ENCODE measurements at places on chromosomes 5 and 9.

DNA sequence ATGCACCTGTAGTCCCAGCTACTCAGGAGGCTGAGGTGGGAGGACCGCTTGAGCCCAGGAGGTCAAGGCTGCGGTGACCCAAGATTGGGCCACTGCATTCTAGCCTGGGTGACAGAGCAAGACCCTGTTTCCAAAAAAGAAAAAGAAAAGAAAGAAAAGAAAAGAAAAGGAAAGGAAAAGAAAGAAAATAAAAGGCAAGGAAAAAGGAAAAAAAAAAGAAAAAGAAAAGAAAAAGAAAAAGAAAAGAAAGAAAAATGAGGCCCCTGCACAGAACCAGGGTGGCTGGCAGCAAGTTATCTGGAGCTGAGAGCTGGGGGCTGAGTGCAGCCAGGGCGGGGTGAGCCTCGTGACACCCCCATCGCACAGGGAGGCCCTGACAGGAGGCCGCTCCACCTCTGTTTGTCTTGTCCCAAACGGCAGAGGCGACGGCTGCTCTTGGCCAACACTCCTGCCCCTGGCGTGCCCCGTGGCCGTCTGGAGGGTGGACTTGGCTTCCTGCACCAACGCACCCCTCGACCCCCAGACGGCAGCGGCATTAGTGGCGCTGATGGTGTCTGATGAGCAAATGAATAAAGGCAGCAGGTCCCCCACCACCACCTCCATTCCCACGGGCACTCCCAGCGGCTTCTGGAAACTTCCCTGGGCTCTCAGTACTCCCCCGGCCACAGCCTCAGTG is 16.7 kb downstream of the EXD3 start:
- no peak for DNase-seq

GRCh38 chr5:120304663-120305062 is 159.4 kb upstream of the PRR16 start:
- no peak for DNase-seq

DNA sequence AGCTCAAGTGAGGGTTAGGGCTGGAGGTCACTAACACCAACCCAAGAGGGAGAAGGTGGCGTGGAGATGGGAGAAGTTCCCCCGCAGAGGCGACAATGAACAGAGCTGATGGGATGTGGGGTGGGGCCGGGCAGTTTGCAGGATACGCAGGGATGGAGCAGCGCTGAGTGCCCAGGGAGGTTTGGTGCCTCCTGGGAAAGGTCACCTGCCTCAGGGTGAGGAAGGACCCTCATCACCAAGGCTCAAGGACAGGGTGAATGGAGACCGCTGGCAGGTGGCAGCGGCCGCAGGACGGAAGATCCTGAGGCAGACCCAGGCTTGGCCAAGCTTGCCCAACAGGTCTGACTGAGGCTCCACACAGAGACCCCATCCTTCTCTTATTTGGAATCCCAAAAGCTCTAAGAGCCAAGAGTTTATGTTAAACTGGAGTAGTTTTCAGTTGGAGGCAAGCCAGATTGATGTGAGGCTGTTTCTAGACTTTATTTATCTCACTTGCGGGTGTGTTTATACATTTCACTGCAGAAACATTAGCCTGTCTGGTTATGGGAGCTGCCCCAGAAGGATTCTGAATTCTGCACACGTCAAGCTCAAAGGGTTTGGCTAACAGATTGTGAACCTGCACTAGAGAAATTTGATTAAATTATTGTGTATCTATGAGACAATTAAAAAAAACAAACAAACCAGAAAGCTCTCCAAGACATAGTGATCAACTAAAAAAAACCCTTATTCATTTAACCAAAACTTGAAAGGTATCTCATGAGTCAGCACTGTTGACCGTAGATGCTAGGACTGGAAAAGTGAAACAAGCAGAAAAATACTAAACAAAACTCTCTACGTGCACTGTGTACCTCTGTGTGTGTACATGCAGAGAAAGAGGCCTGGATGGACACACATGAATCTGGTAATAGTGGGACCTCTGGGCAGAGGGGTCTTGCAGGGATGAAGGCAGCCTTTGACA is 146.2 kb upstream of the PHYKPL start:
- peak; percentile 53 for DNase-seq

DNA sequence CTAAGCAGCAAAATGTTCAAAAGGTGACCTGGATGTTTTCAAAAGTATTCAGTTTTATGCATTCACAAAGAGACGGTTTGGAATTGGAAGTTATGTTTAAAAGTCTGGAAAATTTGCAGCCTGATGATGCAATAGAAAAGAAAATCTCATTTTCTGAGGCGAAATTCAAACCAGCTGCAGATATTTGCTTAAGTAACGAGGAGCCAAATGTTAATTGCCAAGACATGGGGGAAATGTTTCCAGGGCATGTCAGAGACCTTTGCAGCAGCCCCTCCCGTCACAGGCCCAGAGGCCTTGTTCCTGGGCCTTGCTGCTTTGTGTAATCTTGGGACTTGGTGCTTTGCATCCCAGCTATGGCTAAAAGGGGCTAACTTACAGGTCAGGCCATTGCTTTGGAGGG is 228.2 kb downstream of the MAN2A1 start:
- DNase-seq = no peak

GRCh38 chr5:112784726-112785125 is 47.0 kb downstream of the APC start:
- no peak for DNase-seq

DNA sequence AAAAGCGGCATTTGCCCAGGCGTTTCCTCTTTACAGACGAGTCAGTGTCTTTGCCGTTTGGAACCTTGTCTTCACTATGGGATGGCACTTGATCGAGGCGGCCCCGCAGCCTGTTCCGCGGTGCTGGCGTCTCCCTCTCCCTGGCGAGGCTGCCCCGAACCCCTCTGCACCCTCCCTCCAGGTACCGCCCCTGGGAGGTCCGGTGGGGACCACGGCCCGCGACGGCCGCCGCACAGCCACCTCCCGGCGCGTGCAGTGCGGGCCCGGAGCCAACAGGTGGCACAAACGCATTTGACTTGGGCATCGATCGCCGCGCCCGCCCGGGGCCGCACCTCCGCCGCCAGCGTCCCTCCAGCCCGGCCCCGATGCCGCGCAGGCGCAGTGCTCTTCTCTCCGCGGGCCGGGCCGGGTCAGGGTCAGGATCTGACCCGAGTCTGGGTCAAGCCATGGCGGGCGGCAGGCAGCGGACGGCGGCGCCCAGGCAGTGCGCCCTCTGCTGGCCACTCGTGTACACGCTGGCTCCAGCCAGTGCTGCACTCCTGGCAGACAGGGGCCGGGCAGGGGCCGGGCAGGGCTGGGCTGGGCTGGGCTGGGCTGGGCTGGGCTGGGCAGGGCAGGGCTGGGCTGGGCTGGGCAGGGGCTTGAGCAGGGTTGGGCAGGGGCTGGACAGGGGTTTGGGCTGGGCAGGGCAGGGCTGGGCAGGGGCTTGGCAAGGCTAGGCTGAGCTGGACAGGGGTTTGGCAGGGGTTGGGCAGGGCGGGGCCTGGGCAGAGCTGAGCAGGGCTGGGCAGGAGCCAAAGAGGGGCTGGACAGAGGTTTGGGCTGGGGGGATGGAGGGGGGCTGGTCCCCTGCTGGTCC is 155.8 kb upstream of the IRX4 start:
- peak; percentile 95 for DNase-seq

DNA sequence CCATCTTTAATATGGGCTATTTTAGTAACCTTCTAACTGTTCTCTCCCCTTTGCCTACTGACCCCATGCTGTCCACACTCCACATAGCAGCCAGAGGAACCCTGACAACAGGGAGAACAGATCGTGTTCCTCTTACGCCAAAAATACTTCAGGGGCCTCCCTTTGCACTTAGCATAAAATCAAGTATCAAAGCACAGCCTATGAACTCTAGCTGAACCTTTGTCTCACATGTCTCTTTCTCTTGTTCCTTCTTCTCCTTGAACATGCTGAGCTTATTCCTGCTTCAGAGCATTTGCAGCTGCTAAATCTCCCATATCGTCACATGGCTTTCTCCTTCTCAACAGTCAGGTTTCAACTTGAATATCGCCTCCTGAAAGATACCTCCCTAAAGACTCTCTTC is 698.8 kb upstream of the C9orf72 start:
- DNase-seq = no peak

DNA sequence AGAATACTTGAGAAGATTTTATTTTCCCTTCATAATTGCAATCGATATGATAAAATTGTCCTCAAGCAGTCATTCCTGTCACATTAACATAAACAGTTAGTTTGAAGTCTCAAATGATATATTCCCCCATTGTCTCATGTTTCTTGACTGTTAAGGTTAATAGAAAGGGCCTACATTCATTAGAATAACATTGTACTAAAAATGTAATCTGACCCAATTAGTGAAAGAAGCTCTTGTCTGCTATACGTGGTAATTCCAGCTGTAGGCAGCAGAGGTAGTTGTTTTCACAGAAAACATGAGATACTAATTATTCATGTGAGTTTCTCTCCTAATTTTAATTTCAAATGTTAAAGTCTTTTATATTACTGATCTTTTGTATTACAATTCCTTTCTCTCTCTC is 25.9 kb upstream of the AP3B1 start:
- DNase-seq = no peak

DNA sequence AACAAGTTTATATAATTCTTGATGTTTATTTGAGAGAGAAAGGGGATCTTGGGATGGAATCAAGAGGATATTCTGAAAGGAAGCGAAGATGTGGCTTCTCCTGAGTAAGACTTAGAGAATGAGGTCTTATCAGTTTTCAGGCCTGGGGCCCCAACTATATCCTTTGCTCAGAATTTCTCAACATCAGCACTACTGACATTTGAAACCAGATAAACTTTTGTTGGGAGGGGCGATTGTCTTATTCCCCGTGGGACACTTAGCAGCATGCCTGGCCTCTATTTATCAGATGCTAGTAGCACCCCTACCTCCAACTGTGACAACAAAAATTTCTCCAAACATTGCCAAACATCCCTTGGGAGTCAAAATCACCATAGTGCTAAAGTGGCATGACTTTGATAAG is 567.7 kb downstream of the MAT2B start:
- DNase-seq = no peak

GRCh38 chr9:120032639-120033038 is 547.3 kb downstream of the CDK5RAP2 start:
- no peak for DNase-seq

- peak; percentile 91 for DNase-seq
Measured at GRCh38 chr5:10233505-10233904, 16.2 kb downstream of the ATPSCKMT start.

DNA sequence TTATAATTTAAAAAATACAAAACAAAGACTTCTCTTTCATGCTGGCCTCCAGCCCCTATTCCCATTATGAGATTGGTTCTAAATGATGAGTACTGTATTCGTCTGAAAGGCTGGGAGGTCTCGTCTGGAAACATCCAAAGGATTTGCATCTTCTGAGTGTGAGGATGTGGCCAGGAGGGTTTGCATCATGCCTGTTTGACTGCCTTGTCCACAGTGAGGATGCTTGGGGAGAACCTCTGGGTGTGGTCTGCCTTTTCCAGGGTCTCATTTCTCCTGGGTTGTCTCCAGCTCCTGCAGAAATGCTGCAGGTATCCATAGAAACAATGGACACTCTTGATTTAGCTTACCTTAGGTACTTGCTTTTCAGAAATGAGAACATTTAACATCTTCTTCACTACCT is 26.4 kb upstream of the CXCL14 start:
- DNase-seq = no peak

- no peak for DNase-seq
Measured at GRCh38 chr5:158170060-158170459, 311.1 kb upstream of the CLINT1 start.

GRCh38 chr5:106174903-106175302 is 1495.8 kb downstream of the EFNA5 start:
- no peak for DNase-seq

DNA sequence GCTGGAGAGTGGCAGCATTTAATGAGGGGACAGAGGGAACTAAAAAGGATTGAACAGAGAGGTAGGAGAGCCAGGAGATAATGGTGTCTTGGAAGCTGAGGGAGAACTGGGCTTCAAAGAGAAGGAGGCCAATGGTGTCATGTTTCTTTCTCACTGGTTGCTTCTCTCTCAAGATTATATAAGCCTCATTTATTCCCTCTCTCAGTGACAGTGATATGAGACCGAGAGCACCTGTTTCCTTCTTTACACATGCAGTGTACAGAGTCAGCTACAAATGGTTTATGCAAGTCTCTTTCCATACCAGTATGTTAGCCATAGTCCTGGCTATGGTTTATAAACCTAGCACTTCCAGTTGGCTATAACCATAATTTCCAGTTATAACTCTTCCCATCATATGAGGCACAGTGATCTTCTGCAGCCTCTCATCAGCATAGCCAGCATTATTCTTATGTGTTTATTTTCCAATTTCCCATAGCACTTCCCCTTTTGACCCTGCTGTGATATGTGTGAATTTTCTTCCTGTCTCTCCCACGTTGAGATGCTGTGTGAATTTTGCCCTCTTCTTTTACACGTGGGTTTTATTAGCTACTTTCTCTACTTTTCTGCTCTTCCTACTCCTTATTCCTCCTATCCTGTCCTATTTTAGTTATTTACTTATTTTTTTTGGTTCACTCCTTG is 71.2 kb downstream of the UNC13B start:
- no peak for DNase-seq

DNA sequence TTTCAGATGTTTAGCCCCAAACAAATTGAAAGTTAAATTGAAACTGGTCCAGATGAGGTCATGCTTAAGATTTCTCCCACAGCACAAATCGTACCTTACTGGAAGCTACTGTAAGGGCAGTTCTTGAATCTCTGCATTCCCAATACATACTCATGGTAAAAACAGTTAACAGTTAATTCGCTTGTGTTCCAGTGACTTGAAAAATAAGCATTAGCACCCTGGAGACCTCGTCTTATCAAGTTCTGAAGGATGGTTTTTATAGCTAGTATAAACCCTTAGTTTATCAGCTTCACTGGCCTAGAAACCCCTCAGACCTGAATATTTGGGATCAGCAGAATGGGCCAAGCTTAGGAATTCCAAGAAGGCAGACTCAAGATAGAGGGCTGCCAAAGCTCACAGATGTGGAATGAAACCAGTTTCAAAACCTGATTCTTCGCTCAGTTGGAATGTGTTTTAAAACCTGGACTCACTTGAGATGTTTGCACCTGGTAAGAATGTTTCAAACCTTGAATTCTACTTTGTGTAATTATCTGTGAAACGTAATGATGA is 103.6 kb downstream of the C9orf152 start:
- DNase-seq = no peak

- DNase-seq = no peak
Measured at GRCh38 chr5:159582756-159583541, 252.7 kb upstream of the IL12B start.

DNA sequence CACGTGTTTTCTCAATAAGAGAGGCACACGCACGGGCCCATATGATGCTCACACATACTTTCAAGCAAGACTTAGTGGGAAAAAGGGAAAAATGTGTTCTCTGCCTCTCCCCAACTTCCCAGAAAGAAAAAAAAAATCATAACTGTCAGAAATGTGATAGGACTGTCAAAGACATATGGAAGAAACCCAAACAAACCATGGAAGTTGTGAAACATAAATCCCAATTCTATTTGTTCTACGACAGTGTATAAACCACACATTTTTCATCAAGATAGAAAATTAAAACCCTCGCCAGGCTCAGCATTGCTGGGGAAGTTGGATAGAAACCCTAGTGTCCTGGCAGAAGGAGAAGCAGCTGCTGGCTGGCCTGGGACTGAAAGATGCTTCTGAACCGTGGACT is 211.9 kb downstream of the PAX5 start:
- no peak for DNase-seq

GRCh38 chr5:82765765-82766164 is 311.4 kb downstream of the TMEM167A start:
- DNase-seq = no peak

All from posterior cingulate gyrus (tissue), 11 donors.